Fibroblast of skin of scalp (primary cell): ENCODE measurements at places on chromosomes 2 and 18.

GRCh38 chr2:132468821-132469675, 52.4 kb downstream of the GPR39 start:
- peak; percentile 42 for DNase-seq

DNA sequence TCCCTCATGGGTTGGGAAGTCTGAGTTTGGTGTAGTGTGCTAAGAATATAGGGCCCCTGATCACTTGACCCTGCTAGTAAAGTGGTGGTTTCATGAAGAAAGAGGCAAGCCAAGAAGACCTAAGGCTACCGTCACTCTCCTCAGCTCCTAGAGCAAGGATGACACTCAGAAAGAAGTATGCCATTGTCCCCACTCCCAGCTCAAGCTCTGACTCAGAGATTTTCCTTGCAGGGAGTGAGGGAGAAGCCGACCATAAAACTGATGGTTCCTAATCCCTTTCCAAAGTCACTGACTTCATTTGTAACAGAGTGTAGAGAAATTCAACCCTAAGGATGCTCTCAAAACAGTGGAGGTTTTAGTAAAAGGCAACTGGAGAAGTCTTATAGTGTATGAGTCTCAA, 80.9 kb downstream of the ICA1L start:
- DNase-seq = no peak

DNA sequence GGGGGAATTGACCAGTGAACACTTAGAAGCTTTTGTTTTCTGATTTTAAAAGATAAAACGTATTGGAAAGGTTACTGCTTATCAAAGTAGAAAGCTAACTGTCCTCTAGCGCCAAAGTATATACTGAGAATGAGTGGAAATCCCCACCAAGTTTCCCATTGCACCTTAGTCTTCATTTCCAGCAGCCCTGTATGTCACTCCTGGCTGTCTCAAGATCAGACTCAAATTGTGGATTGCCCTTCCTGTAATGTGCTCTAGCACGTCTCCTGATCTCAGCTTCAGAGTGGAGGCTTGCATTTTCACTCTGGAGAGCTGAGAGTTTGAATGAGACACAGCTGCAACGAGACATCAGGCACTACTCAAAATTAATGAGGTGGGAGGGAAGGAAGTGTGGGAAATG, 26.6 kb downstream of the MFF start:
- DNase-seq = no peak

GRCh38 chr2:121826036-121826435, 70.6 kb downstream of the TSN start:
- no peak for DNase-seq

DNA sequence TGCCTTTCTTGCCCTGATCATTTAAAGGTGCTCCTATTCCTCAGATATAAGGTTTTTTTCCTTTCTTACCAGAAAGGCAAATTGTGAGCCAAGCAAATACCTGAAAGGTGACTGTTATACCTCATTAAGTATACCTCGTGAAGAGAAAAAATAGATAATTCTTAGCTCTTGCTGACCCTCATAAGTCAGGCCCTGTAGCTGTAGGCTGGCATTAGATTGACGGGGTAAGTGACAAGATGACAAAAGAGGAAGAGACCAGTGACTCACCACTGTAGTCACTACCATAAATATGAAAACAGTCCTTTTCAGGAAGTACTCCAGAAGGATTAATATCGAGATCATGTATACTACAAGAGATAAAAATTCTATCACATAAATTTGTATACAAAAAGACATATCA, 104.6 kb downstream of the PTPN4 start:
- no peak for DNase-seq

GRCh38 chr18:58177004-58177717, 133.1 kb downstream of the NEDD4L start:
- peak; percentile 94 for DNase-seq

DNA sequence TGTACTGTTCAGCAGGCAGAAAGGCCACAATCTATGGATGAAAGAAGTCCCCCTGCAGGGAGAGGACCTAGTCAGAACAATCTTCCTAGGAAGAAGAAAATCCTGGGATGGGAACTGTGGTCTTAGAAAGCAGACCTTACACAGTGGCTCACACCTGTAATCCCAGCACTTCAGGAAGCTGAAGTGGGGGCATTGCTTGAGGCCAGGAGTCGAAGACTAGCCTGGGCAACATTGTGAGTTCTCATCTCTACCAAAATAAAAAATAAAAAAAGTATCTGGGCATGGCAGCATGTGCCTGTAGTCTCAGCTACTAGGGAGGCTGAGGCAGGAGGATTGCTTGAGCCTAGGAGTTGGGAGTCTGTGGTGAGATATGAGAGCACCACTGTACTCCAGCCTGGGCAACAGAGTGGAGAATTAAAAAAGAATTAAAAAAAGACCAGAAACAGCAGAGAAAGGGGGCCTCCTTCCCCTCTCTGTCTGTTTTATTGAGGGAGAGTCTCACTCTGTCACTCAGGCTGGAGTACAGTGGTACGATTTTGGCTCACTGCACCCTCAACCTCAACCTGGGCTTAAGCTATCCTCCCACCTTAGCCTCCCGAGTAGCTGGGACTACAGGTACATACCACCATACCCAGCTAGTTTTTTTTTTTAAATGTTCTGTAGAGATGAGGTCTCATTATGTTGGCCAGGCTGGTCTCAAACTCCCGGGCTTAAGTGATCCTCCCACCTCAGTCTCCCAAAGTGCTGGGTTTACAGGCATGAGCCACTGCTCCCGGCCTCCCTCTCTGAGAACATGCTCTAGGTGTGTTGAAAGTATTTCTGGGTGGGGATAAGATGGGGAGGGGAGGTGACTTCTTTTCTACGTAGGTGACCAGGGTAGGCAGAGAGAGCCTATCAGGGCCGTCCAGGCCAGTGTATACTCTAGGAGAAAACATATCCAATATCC, 7.4 kb downstream of the RHOB start:
- no peak for DNase-seq

- DNase-seq = peak; percentile 72
Measured at GRCh38 chr18:28177828-28178635, 1.1 kb upstream of the CDH2 start.

DNA sequence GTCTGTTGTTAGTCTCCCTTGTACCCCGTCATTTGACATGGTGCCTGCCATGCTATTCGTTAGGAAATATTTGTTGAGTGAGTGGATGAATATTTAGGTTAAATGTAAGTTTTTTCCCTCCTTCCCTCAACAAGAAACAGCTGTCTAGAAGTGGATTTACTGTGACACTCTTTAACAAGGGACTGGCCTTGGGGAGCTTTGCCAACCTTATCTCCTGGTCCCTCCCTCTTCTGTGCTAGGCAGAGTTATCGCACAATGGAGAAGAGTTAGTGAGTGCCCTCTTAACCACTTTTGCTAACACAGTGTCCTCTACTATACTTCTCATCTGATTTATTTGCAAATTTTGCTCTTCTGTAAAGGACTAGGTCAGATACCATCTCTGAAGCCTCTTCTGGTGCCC, 61.2 kb downstream of the DIS3L2 start:
- DNase-seq = peak; percentile 24

- no peak for DNase-seq
Measured at GRCh38 chr2:108228006-108228405, 11.8 kb upstream of the SULT1C3 start.

GRCh38 chr2:178426388-178426787, 24.6 kb downstream of the PRKRA start:
- no peak for DNase-seq

DNA sequence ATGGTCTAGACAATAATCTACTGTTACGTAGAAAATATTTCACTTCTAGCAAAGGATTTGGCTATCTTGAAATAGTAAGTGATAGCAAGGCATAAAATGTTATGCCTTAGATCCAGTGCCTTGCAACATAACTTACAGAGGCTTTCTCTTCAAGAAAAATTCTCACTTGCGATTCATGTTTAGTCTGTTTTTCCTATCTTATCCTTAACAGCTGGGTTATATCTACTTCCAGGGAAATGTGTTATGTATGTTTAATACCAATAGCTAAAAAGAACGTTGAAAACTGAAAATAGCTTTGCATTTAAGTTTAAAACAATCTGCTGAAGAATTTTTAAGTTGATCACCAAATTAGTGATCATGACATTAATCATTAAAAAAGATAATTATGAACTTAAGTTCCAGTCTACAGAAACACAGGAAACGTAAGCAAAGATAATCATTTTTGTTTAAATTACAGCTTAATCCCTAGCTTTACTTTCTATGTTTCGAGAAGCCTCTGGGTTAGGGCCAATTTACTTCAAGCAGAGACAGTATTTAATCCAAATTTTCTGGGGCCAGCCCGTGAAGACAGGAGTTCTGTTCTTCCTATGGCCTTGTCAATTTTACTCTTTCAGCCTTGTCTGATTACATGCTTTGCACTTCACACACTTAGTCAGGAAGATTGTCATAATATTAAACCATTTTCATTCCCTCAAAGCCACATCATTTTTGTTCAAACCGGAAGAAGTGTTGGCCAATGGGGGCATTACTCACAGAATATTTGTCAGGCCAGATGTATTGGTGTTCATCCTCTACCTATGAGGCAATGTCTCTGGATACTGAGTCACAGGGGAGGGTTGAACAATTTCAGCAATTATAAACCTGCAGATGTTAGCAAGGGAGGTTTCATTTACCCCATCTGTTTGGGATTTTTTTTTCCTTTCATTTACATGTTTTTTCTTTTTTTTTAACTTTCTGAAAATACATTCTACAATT, 1132.9 kb upstream of the ZEB2 start:
- peak; percentile 74 for DNase-seq

DNA sequence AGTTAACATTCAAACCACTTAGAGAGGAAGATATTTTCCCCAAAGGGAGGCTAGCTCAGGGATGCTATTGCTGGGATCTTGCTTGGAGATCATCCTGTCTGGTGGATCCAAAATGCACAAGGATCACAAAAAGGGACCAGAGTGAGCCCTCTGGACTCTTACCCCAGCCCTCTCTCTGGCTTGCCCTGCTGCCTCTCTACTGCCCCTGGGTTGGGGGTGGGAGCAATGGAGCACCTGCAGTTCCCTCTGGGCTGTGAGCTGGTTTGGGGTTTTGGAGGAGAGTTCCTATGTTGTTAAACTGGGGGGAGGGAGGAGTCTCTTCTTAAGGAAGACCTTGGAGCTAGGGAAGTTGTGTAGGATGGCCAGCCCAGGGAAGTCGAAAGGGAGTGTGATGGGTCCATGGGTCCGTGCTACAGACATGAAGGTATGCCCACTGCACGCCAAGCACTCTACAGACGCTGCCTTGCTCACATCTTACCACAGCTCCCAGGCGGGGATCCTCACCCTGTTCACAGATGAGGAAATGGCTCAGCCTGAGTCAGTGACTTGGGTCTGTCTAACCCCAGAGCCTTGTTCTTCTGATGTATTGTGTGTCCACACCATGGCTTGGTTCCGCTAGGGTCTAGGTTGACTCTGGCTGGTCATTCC, 3.8 kb downstream of the LBH start:
- no peak for DNase-seq

DNA sequence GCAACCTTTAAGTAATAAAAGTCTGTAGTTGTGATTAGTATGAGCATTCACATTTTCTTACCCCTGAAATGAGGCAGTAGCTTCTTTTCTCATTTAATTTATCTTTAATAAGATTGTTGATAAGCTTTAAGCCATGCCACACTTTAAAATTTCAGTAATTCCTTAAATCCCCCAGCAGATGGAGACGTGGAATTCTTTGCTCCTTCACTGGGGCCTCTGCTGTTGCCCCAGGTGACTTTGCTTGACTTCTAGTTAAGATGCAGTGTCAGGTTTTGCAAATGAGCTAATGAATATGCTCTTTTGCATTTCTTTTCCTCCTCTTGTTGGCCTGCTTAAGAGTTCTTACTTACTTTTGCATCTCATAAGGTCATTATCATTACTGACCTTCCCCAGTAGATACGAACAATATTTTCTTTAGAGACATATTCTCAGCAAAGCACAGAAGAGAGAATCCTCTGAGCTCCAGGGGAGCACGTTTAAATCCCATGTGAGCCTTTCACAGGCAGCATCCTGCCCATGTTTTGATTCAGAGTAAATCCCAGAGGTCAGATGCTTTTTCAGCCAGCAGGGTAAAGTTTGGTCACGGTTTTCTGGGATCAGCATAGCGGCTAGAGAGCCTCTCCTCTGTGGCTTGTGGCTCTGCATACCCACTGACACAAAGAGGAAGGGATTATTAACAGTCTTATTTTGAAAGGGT, 222.9 kb downstream of the PTPRM start:
- peak; percentile 44 for DNase-seq

DNA sequence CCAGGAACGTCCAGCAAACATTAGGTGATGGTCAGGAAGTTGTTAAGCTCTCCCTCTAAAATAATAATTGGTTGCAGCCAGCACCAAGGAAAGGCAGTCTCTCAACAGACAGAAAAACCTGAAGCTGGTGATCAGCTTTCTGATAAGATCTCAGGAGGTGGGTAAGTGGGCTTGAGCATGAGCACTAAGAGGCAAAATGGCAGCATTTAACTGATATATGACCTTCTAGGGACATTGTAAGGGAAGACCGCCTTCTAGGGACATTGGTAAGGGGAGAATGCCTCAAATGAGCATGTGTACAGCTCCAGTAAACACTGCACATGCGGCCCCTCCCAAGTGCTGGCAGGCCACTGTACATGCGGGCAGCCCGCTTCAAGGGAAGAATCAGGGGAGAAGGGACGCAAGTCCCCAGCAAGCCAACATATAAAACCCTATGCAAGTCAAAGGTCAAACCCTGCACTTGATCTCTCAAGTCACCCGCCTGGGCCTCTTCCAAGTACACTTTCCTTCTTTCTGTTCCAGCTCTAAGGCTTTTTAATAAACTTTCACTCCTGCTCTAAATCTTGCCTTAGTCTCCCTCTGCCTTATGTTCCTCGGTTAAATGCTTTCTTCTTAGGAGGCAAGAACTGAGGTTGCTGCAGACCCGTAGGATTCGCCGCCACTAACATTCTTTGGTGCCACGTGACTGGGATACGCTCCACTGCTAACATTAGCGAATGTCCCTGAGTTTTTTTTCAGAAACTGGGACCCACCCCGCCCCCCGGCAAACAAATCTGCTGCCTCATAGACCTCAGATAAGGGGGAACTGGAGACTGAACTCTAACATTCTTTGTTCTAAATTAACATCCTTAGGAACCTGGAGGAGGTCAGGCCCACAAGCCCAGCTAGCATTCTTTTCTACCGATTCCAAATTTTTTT, 463.8 kb downstream of the LPIN1 start:
- DNase-seq = no peak

DNA sequence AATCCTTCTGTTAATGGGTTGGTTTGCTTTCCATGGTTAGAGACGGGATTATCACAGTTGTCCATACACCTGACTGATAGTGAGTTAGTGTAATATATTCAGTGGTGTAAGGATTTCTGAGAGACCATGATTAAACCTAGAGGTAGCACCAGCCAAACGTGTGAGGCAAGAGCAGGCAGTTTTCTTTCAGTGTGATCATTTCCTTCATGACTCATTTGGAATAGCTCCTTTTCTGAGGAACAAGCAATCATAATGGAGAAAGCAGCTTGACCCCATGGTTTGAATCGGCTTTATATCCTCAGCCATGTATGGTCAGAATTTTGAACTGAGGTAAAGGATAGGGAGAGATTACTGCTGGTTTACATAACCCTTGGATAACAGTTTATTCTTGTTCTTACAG, 2.9 kb downstream of the MXD1 start:
- peak; percentile 65 for DNase-seq

DNA sequence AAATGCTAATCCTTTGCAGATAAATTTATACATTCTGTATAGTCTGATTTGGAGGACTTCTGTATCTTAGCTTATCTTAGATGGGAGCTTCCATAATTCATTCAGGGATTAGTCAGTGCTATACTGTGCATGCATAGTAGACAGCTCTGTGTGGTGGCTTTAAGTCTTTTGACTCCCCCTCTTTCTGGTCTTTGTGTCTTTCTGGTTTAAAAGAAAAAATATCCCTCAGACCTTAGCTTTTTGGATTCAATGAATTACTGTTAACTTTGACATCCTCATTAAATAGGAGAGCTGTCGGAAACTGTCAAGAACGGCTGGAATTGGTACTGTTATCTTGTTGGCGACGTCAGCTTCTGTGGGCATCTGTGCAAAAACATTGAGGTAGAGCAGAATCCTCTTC, 130.4 kb downstream of the SPTBN1 start:
- DNase-seq = no peak
